ENCODE measurements at places on chromosomes 2 and 18.

- no peak for DNase-seq
Measured at GRCh38 chr2:39620067-39620466, 45.6 kb upstream of the TMEM178A start.

DNA sequence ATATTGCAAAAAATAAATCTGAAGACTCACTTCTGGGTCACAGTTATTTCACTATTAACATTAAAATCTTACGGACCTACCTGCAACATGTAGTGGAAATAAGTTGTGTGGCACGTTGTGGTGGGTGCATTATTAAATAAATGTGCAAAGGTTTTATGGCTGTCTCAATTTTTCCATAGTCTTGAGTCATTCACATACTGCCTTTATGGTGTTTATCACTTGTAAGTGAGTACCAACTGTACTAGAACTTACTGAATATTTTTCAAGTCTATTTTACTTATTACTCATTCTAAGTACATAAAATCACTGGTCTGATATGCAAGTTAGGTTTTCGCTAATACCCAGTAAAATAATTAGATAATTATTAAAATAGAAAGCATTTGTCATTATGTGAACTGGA, 47.6 kb upstream of the SLC30A6 start:
- DNase-seq: no peak

DNA sequence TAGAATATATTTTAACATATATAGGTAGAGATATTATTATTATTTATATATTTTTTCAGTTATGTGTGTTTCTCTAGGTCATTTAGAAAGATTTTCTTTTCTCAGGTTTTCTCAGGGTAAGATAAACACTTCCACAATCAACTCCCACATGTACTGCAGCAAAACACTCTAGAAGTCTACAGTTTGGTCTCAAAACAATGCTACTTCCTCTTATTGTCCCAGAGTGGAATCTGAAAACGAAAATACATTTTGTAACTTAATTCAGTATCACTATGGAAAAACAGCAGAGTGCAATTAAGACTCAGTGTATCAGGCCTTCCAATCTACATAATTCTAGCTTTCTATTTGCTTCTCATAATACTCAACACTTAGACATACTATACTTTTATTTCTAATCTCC, 190.1 kb upstream of the SLC35G4 start:
- no peak for DNase-seq

DNA sequence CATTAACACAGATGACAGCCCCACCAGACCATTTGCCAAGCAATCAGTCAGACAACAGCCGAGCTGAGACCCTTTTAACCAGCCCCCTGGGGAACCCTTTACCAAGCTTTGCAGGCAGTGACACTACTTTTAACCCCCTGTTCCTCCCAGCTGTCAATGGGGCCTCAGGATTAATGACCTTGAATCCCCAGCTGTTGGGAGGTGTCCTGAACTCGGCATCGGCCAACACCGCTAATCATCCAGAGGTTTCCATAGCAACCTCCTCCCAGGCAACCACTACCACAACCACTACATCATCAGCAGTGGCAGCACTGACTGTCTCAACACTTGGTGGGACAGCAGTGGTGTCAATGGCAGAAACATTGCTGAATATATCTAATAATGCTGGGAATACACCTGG, 160.9 kb upstream of the EPC2 start:
- DNase-seq: no peak
